NCI-H1092 (cell line): ENCODE measurements at places on chromosomes 7 and 10.

GRCh38 chr10:27242473-27242950, 1.9 kb upstream of the ACBD5 start:
- no peak for DNase-seq

DNA sequence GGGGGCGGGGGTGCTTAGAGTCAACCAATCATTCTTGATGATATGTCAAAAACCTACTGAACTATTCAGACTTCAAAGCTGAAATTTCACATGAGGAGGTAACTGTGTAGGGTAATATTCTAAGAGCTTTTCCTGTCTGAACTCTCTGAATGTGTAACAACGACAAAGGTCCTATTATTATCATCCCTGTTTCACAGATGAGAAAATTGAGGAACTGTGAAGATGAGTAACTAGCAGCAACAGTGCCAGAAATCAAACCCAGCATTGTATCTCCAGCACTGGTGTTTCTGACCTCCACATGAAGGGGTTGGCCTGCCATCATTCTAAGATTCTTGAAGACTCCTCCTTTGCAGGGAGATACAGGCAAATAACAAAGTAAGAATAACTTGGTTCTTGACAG, 294.7 kb upstream of the AOAH start:
- DNase-seq: no peak

GRCh38 chr10:126650161-126650560, 20.3 kb downstream of the C10orf90 start:
- DNase-seq: no peak

DNA sequence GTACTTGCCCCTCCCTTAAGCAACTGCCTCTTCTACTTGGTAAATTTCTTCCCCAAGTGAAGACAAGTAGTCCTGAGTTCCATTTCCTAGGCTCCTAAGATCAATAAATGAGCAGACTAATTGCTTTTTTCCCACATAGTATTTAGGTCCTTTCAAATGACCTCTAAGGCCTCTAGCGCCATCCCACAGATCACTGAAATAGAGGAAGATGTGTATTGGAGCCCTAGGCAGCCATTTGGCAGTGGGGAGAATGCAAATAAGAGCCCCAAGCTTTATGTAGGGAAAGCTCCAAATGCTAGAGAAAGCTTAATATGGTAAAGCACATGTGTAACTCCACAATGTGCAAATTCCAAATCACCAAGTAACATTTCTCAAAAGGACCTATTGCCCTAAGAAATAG, 316.5 kb upstream of the PHF14 start:
- no peak for DNase-seq

- peak; percentile 39 for DNase-seq
These were observed 354.7 kb downstream of the PHTF2 start for GRCh38 chr7:78153285-78153684.

DNA sequence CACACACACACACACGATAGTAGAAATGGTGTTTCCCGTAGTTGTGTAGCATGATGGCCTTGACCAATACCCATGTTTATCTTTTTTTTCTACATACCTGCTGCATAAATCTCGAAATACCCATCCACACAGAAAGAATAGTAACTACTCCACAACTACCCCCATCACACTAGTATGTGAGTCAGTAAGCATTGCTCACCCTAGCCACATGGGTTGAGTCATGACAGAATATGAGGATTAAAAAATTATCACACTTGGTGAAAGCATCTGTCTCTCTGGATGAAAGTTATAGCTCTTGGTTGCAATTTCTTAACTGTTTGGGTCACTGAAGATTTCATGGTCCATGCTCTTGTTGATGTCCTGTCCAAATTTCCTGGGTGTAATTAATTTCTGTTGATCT, 103.4 kb upstream of the MDFIC start:
- no peak for DNase-seq

DNA sequence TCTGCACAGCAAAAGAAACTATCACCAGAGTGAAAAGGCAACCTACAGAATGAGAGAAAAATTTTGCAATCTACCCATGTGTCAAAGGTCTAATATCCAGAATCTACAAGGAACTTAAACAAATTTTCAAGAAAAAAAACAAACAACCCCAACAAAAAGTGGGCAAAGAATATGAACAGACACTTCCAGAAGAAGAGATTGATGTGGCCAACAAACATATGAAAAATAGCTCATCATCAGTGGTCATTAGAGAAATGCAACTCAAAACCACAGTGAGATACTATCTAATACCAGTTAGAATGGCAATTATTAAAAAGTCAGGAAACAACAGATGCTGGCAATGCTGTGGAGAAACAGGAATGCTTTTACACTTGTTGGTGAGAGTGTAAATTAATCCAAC, 7.1 kb upstream of the MKLN1 start:
- DNase-seq: no peak

- DNase-seq: no peak
These were observed 16.9 kb upstream of the STMP1 start for GRCh38 chr7:135645296-135645904.

- peak; percentile 33 for DNase-seq
These were observed 105.0 kb upstream of the AMPH start for GRCh38 chr7:38736138-38736537.

DNA sequence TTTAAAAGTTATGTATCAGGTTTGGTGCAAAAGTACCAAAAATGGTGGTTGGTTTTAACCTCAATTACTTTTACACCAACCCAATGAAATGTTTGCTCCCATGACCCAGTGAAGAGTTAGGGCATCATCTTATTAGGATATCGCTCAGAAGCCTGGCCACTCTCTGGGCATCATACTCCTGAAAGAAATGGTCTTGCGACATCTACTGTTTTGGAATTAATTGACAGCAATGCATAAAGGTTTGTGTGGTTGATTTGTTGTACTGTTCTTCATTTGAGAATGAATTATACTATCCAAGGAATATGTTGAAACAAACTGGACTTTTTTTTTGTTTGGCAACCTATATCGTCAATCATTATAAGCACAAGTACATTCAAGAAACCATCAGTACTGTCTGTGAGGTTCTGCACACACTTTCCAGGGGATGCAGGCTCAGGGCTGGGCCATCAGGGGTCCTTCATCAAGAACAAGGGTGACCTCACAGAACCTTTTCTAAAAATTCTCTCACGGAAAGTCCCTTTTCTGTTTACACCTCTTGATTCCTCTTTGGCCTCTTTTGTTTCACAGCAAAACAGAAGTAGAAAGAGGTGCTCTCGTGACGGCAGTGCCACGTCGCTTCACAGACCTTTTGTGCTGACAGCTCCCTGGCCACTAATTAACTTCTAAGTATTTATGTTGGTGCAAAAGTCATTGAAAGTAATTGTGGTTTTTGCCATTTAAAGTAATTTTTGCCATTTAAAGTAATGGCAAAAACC, 117.2 kb upstream of the KLF6 start:
- no peak for DNase-seq

DNA sequence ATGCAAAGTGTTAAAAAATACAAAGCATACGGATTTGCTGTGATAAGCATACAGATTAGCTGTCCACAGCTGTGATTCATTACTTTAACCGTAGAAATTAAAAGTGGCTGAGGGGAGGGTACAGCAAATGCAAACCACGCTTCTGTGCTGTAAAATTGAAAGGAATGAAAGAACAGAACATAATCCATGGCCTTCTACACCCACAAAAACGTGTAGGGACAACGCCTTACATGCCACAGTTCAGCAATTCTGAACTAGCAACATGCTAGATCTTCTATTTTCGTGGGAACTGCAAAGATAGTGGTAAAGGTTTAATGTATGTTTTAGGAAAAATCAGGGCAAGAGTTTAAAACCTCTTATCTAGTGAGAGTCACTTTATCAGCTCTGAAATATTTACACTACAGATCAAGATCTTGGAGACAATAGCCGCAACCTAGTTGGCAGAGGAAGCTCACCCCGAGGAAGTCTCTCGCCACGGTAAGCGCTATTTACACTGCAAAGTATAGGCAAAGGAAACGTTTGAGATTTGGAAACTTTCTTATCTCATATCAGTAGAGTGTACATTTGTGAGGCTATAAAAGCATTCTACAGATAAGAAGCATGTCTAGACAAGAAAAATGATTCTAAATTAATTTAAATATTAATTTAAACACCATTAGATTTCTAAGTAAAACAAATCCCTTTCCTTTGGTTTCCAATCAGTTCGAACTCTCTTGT, 193.6 kb downstream of the MLLT10 start:
- DNase-seq: no peak

- DNase-seq: no peak
These were observed 22.6 kb downstream of the SLIT1 start for GRCh38 chr10:97163181-97163580.

DNA sequence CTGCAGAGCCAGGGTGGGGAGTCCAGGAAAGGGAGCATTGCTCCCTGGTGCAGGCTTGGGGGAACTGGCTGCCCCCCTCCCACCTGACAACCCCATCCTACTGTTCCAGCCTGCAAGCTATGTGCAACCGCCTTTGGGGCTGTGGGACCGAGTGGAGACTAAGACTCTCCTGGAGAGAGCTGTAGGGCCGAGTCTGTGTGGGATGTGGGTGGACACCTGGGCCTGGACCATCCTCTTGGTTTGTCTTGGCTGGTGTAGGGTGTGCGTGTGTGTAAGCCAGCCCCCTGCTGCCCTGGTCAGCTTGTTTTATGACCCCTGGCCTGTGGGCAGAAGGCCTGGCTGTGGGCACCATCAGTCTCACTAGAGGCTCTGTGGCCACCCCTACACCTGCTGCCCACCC, 1.6 kb upstream of the RAMP3 start:
- no peak for DNase-seq

DNA sequence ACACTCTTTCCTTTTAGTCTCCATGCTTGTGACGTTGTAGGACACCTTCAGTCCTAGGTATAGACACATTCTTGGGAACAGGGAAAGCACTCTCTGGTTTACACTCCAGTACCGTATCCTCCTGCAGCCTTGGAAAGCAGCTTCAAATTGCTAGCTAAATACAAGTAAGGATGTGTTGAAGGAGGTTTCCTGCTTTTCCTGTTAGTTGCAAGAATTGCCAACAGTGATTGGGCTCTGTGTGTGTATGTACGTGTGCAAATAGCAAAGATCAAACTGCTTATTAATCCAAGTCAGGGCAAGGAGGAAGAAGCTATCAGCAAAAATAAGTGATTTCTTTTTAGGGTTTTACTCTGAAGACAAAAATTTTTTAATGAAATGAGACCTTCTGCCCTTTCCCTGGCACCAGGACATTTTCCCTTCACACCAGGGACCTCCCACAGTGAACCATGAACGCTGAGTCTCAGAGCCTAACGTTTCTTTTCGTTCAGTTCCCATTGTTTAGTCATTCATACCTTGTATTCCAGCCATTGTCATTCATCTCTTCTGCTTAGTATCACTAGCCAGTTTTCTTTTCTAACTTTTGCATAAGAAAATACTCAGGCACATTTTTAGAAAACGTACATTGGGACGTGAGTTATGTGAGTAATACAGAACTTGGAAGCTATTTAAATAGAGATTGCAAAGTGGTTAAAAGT, 36.9 kb upstream of the AUTS2 start:
- DNase-seq: no peak

DNA sequence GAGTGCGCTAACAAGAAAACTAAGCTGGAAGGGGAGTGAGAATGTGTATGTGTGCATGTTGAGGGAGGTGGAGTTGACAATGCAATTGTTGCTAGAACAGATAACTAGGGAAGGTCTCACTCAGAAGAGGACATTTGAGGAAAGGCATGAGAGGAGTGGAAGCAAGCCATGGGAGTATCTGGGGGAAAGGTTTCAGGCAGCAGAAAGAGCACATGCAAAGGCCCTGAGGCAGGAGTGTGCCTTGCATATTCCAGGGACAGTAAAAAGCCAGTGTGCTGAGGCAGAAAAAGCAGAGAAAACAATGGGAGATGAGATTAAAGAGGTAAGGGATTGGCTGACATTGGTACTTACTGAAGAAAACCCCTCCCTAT, 149.6 kb upstream of the ADO start:
- no peak for DNase-seq

- peak; percentile 29 for DNase-seq
These were observed 21.8 kb downstream of the NET1 start for GRCh38 chr10:5434017-5434753.

GRCh38 chr10:64081947-64082482, 560.8 kb downstream of the REEP3 start:
- DNase-seq: no peak

GRCh38 chr7:101586078-101586905, 42.8 kb downstream of the MYL10 start:
- DNase-seq: no peak

DNA sequence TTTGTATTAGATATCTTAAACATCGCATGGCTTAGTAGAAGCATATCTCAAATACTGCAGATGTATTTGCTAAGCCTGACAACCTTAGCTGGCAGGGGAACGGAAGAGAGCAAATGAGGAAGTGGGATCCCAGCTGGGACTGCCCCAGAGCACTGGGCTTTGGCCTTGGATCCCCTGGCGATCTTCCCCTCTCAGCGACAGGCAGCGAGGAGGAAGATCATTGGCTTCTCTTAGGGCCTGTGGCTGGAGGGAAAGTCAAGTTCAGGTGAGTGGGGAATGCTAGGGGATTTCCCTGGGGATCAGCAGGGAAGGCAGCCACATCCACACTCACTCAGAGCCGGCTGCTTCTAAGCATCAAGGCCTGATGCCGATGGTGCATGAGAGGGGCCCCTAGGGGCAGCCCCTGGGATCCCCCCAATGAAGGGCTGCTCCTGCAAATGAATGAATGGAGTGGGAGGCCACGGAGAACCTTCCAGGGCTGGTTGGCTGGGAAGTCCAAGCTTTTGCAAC, 42.0 kb downstream of the LYZL2 start:
- DNase-seq: no peak

DNA sequence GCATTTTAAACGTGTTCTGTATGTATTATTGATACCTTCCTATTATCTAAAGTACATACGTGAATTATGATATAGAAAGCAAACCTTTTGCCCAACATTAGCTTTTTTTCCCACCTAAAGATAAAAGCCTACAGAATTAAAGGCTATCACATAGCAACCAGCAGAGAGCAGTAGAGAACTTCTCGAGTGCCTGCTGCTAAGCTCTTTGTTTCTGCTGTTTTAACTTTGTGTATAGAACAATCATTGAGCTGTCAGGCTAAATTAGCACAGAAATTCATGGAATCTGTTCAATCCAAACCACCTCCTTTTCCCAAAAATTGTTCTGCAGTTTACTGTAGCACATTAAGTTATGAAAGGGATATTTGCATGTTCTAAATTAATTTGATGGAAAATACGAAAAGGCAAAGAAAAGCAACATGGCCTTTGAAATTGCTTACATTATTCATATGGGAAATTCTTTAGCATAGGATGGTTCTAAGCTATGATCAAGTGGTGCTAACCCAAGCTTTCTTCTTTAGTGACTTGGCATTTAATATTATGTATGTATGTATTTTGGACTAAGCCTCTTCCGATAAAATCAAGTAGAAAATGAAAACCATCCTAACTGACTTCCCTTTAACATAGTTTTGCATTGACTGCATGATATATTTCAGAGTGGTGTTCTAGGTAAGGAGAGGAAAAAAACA, 1288.5 kb downstream of the GATA3 start:
- DNase-seq: no peak

GRCh38 chr10:20147684-20148083, 331.5 kb downstream of the PLXDC2 start:
- DNase-seq: no peak

- DNase-seq: no peak
These were observed 75.5 kb upstream of the GTF2I start for GRCh38 chr7:74581916-74582440.
